ENCODE measurements at places on chromosomes 16 and 17.
A peak's percentile ranks its signal among the peaks of the same experiment; 100 is the strongest.

DNA sequence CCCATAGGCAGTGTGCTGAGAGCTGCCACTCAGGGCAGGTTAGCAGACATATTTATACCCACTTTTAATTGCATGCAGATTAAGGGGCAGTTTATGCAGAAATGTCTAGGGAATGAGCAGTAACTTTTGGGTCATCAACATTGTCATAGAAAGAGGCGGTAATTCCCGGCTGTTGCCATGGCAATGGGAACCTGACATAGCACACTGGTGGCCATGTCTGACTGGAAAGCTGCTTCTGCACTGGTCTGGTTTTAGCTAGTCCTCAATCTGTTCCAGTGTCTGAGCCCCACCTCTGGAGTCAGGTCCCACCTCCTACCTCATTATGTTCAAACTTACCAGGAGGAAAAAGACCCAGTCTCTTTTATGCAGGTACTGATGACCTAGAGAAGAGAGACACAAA is 31.5 kb upstream of the TNRC6C start:
- DNase-seq = no peak

GRCh38 chr17:21089145-21089544 is 37.6 kb upstream of the DHRS7B start:
- DNase-seq = peak; percentile 29

DNA sequence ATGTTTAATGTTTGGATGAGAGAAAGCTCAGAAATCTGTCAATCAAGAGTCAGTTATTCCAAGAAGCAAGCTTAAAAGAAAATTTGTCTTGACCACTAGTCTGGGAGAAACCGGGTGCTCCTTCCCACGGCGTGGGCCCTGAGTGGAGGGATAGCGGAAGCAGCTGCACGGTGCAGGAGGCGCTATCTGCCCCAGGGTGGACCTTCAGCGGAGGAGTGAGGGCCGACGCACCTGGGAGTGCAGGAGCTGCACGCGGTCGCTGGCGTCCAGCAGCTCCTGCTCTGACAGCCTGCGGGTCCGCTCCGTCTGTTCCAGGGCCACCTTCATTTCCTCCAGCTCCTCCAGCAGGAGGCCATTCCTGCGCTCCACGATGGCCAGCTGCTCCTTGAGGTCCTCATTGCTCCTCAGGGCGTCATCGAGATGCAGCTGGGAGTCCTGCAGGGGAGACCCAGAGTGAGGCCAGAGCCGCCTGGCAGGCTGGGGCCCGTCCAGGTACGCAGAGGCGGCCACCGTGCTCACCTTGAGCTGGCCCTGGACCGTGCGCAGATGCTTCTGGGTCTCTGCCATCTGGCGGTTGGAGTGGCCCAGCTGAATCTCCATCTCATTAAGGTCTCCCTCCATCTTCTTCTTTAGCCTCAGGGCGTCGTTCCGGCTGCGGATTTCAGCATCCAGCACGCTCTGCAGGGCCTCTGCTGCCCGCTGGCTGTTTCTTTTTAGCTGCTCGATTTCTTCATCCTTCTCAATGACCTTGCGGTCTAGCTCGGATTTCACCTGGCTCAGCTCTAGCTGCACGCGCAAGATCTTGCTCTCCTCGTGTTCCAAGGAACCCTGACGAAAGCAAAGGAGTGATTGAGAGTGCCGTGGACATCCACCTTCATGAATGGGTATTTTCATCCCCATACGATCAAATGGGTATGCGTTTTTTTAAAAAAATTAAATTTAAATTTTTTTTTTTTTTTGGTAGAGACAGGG is 63.5 kb downstream of the MYH13 start:
- no peak for DNase-seq

GRCh38 chr17:29140631-29141513 is 39.3 kb downstream of the MYO18A start:
- no peak for DNase-seq

Measured in AG09309 (cell line).